ENCODE measurements at places on chromosomes 13 and 19. TPM values are rescaled to one million over a fixed set of nuclear protein-coding genes. Genes with fewer than 3 reads are reported as not detected.

Gene ZNF480
- total RNA-seq: 12.1 TPM

Gene GPR183
- total RNA-seq: 0.63 TPM

DNA sequence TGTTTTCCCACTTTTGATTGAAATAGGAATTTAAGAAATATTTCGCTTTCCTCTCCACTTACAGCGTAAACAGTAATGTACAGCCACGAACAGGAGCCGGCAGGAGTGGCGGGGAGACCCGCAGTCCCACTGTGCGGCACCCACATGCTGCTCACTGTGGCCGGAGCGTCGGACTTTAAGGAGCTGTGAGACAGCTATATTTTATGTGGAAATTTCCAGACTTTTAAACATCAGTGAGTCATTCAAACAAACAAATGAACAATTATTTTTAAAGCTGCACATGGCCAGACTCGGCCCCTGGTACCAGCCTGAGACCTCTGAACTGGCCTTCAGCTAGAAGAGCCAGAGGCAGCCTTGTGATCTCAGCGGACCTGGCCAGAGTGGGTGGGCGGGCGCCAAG is 52.5 kb downstream of the CRYL1 start:
- DNase-seq: no peak

DNA sequence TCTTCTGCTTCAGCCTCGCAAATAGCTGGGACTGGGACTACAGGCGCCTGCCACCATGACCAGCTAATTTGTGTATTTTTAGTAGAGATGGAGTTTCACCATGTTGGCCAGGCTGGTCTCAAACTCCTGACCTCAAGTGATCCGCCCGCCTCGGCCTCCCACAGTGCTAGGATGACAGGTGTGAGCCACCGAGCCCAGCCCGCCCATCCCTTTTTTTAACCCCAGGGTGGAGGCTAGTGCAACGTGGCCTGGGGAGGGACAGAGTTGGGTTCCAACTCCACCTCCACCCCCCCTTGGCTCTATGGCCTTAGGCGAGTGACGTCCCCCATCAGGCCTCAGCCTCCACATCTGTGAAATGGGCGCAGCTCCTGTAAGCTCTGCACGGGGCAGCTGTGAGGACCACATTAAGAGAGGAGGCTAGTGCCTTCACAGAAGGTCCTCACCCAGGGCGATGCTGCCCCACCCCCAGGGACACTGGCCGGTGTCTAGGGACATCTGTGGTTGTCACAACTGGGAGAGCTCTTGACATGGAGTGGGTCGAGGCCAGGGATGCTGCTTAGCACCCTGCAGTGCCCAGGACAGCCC is 37.7 kb downstream of the SMIM24 start:
- no peak for DNase-seq

DNA sequence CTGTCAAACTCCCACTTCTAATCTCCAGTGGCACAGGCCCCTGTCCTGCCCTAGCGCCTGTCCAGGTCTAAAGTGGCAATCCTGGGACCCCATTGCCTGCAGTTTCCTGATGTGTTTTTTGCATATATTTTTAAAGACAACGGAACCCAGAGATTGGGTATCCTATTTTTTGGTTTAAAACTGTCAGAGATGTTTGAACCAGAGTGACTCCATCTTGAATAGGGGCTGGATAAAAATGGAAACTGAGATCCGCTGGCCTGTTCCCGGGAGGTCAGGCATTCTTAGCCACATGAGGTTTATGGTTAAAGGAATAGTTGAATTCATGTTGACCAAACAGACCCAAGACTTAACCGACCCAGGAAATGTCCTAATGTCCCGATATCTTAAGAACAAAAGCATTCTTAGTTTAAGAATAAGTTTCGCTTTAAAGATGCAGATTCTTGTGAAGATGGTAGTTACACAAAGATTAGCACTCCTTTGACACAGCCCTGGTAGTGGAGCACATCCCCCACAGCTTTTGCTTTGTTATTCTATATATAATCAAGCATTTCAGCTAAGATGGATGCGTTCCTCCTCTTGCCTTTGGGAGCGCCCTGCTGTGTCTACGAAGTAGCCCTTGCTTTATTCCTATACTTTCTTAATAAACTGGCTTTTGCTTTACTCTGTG is 332.1 kb downstream of the UQCRFS1 start:
- no peak for DNase-seq

- DNase-seq: no peak
Measured at GRCh38 chr19:5032101-5032967, 63.4 kb downstream of the KDM4B start.

DNA sequence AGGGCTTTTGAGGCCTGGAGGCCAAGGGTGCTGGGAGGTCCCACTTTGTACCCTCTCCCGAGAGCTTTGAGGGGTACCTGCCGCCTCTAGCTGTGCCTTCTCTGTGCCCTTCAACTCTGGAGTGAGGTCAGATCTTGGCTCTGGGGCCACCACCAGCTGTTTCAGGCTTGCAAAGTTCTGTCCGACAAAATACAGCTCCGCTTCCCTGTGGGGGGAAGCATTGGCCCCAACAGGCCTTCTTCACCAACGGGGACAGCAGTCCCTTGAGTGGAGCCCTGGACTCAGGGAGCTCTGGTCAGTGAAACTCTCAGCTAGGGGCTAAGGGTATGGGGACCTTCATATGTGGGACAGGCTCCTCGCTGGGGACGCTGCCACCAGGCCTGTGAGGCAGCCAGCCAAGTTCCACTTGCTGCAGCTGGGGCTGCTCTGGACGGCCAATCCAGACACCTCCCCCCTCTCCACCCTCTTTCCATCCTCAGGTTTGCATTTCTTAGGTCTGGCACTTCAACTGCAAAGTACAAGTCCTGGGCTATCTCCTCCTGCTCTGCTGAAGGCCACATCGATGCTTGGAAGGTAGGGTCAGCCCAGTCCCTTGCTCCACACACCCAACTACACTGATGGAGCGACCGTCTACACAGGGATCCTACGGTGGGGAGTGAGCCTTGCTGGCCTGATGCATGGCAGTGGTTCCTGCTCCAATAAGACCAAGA is 46.8 kb downstream of the C13orf46 start:
- no peak for DNase-seq

DNA sequence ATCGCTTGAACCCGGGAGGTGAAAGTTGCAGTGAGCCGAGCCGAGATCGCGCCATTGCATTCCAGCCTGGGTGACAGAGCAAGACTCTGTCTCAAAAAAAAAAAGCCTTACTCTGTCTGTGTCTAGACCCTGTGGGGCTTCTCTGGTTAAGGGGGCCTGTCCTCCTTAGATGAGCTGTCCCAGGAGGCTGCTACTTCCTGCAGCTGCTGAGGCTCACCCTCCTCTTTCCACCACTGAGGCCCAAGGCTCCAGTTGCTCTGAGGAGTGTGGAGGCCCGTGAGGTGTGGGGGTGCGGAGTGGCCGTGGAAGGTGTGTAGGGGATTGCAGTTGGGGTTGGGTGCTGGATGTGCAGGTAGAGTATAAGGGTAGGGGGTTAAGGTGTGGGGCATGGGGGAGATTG is 22.1 kb upstream of the RASA3 start:
- DNase-seq: no peak
